ENCODE measurements at places on chromosomes 11 and 22.

DNA sequence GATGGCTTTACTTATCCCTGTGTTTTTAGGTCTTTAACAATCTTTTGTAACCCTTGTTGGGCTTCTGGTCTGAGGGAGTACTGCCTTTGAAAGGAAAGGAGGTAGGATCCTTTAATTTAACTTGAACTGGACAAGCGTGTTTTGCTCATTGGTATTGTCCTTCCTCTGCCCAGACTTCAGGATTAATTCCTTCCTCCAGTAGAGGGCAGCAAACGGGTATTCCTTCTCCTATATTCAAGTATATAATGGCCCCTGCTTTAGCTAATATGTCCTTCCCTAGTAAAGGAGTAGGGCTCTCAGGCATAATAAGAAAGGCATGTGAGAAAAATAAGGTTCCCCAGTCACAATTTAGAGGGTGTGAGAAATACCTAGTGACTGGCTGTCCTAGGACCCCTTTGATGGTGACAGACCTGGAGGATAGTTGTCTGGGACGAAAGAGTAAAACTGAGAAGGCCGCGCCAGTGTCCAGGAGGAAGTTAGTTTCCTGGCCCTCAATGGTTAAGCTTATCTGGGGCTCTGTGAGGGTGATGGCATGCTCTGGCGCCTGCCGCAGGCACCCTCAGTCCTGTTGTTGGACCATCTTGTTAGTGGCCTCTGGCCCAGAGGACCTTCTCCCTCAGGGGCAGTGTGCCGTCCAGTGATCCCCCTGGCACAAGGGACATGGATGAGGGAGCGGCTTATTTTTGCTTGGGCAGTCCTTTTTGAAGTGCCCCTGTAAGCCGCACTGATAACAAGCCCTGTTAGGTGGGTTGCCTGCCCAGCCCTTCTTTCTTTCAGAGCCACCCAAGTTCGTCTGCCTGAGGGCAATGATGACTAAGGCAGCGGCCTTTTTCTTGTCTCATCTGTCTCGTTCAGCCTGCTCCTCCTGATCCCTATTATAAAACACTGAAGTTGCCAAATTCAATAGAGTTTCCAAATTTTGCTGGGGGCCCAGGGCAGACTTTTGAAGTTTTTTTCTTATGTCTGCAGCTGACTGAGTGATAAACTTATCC is 51.8 kb downstream of the C11orf71 start:
- no peak for DNase-seq

- DNase-seq: no peak
Measured at GRCh38 chr11:128728767-128729587, 35.1 kb downstream of the FLI1 start.

DNA sequence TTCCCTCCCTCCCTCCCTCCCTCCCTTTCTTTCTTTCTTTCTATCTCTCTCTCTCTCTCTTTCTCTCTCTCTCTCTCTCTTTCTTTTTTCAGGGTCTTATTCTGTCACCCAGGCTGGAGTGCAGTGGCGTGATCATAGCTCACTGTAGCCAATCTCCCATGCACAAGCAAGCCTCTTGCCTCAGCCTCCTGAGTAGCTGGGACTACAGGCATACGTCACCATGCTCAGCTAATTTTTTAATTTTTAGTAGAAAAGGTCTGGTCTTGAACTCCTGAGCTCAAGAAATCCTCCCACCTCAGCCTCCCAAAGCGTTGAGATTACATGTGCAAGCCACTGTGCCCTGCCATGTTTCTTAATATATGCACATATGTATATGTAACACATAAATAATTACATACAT is 19.0 kb downstream of the TSKU start:
- DNase-seq: no peak

GRCh38 chr11:64742087-64742888 is 1.7 kb downstream of the RASGRP2 start:
- no peak for DNase-seq

- no peak for DNase-seq
Measured at GRCh38 chr22:31106731-31107177, 614 bp downstream of the SELENOM start.

- DNase-seq: no peak
Measured at GRCh38 chr22:27867953-27868731, 50.9 kb downstream of the PITPNB start.

DNA sequence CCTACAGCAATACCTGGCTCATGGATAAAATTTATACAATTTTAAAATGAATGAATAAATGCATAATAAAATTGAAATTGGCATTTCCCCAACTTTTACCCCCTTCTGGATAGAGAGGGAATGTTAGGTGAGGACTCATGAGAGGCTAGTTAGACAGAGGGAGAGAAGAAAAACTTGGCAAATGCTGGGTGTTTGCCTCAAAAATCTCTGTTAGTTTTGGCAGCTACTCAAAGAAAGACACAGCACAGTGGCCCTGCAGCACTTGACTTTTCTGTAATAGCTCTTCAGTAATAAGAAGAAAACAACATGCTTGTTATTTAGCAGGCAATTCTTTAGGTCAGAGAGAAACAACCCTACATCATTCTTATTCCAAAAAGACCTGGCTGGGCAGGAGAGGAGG is 20.7 kb upstream of the IZUMO1R start:
- DNase-seq: no peak

Measured in AG04449 (cell line).